ENCODE measurements at places on chromosomes 7 and 10.

- no peak for DNase-seq
Measured at GRCh38 chr7:28739826-28740225, 218.3 kb downstream of the TRIL start.

DNA sequence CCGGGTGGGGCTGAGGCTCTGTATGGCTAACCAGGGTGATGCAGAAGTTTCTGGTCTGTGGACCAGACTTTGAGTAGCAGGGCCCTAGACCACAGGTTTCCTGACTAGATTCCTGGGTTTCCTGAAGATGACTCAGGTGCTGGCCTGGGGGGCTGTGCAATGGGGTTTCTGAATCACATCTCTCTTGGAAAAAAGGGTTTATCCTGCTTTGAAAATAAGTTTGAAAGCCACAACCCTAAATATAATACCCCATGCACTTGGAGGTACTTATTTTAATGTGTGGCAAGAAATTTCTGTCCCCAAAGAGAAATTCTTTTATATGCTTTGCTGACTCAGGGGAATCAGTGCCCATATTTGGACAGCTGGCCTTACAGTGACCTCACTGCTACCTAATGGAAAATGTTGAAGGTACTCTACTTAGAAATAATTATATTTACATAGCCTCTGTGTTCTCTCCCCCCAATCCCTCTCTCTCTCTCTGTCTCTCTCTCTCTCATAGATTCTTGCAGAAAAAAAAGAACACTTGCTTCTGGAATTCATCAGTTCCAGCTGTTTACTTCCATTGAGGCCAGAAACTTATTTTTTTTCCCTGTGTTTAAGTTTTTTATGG is 184.4 kb upstream of the LYZL2 start:
- DNase-seq = no peak

DNA sequence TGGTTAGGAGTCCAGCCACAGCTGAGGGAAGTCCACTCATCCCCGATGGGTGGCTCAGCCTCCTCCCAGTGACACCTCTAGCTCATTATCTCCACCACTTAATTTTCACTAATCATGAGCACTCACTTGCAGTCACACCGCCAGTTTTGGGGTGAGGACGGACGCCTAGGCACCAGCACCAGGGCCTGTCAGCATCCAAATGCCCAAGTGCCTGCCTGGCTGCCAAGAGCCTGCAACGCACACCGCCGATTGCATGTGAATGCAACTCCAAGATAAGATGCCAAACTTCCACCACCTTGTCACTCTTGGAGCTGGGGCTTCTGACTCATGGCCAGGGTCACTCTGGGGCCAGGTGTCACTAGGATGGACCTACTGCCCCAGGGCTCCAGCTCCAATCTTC is 24.4 kb upstream of the SMARCD3 start:
- no peak for DNase-seq

GRCh38 chr10:114825513-114826253 is 4.1 kb downstream of the FHIP2A start:
- peak; percentile 51 for DNase-seq

DNA sequence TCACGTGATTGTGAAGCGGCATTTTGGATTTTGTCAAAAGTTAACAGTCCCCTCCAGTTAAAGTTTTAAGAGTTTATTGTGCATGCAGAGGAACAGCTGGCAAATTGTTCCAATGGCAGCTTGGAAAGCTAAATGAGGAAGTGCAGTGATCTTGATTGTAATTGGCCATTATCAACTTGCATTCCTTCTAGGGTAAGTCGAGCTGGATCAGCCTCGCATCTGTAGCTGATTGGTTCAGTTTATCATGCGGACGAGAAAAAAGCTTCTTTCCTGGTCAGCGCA is 566 bp downstream of the ZNF789 start:
- no peak for DNase-seq

GRCh38 chr7:40230101-40230500 is 95.3 kb downstream of the SUGCT start:
- DNase-seq = no peak

DNA sequence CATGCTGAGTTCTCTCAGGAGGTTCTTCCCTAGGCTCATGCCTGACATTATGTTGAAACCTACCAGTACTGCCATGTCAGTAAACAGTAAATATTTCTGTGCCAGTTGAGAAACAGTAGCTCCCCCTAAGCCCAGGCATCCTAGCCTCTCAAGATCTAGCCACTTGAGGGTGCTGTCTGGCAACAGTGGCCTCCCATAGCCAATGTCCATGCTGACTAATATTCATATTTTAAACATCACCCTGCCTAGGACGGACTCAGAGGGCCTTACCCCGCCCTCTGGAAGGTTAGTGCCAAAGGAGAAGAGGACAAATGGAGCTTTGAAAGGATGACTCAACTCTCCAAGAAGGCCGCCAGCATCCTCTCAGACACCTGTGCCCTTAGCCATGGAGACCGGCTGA is 7.7 kb downstream of the ACSM6 start:
- peak; percentile 52 for DNase-seq

DNA sequence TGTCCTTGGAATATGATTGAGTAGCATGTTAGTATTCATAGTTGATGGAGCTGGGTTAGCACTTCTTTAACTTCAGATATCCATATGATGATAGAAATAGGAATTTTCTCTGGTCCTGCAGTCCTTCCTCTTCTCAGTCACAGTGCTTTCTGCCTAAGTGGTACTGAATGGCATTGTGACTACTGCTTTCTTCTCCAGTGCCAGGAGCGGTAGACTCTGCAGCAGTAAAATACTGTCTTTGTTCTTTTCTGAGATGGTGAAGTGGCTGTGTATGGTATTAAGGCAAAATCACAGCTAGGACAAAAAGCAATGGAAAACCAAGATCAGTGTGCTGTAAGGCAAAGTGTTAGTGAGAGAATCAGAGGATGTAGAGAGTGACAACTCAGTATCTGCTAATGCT is 46.6 kb downstream of the C1GALT1 start:
- no peak for DNase-seq

Data from NCI-H460 (cell line).